ENCODE measurements at places on chromosomes 12 and 14.
A peak's percentile ranks its signal among the peaks of the same experiment; 100 is the strongest.

GRCh38 chr14:47660158-47660557, 15.2 kb downstream of the MDGA2 start:
- DNase-seq: no peak

- no peak for DNase-seq
These were observed 307.0 kb downstream of the PCNX1 start for GRCh38 chr14:71214241-71214640.

DNA sequence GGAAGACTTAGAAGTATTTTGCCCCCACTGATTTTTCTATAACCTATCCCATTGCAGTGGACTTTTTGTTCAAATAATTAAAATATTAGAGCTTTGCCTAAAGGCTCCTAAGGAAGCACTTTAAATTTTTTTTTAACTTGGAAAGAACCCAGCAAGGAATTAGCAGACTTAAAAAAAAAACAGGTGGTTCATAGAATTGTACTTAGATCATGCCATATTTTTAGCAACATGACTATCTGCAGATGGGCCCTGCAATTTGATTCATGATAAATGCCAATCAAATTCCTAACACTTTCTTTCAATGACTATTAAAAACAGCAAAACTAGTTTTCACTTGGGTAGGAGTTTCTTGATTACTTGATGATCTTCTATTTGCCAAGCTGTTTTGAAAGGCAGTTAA, 11.5 kb downstream of the ADAMTS20 start:
- no peak for DNase-seq

DNA sequence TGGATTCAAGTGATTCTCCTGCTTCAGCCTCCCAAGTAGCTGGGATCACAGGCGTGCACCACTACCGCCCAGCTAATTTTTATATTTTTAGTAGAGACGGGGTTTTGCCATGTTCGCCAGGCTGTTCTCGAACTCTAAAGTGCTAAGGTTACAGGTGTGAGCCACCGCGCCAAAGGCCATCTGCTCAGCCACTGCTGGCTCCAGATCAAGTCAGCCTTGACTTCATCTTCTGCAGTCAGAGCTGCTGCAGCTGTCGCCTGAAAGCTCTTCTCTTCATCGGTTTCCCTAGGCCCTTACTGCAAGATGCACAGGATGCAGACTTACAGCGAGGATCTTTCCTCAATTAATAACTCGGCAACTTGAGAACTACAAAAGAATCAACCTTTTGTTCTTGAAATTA, 66.8 kb downstream of the CLIP1 start:
- DNase-seq: no peak

GRCh38 chr14:93905623-93906022, 21.5 kb upstream of the FAM181A start:
- DNase-seq: no peak

DNA sequence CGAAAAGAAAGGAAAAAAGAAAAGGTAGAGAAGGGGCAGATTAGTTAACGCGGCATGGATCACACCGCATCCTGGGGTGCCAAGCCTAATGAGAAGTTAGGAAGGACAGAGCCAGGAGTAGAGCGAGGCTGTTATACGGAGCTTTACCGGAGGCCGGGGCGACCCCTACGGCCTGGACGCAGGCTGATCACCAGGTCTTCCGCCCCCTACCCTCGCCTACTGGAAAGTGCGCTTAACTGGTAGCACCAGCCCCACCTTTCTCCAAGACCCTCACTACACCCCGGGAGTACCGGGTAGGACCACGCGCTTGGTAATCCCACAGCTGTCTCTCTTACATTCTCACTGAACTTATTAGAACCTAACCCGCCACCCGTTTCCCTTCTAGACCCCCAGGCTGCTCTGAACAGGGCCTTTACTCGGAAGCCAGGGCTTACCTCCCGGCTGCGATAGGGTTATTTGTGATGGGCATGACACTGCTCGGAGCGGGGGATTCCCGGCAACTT, 33.8 kb downstream of the WBP11 start:
- no peak for DNase-seq

DNA sequence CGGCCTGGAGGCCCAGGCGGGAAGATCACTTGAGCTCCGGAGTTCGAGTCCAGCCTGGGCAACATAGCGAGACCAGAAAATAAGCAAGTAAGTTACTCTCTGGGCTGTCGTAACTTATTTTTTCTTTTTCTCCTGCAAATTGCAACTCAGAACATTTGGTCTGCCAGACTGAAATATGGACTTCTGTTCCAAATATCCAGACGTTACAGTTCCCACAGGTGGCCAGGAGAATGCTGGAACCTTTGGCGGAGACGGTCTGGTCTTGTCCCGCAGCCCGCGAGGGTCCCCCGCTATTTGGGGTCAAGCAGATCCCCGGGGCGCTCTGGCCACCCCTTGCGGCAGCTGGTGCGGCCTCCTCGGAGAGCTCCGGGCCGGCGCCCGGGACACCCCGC, 488 bp upstream of the PLEKHH1 start:
- DNase-seq: no peak

- DNase-seq: no peak
These were observed 4.8 kb upstream of the GLT8D2 start for GRCh38 chr12:104054681-104055346.

GRCh38 chr12:47577206-47577989, 128.4 kb downstream of the RPAP3 start:
- no peak for DNase-seq

DNA sequence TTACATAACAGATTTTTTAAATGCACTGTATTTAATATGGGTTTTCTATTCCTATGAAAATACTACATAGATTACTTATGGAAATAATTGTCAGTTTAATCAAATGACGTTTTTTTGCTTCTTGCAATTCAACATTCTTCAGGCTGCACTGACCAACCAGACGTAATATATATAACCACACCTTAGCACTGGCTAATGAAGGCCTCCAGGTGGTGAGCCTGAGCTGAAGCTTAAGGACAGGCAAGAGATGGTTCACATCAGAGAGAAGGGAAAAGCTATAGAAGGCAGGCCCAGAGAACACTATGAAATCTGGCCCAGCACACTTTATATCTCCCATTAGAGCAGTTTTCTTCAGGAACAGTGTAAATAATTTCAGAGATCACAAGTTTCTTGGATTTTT, 2.8 kb upstream of the MDGA2 start:
- DNase-seq: no peak

GRCh38 chr12:75714462-75715322, 203.3 kb upstream of the KRR1 start:
- no peak for DNase-seq

DNA sequence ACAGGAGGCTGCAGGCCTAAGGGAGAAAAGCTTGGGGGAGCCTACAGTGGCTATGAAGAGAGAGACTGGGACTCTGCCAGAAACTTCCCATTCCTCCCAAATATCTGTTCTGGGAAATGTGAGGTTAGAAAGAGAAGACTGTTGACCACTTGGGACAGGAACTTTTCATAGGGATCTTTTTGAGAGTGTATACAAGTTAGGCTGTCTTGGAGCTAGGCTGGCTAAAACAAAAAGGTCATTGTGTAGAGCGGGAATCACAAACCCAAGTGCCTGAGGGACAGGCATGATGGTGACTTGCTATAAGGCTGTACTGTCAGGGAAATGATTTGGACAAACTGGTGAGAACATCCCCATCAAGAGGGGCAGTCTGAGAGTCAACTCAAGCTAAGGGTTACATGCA, 175.1 kb downstream of the GRIP1 start:
- no peak for DNase-seq

DNA sequence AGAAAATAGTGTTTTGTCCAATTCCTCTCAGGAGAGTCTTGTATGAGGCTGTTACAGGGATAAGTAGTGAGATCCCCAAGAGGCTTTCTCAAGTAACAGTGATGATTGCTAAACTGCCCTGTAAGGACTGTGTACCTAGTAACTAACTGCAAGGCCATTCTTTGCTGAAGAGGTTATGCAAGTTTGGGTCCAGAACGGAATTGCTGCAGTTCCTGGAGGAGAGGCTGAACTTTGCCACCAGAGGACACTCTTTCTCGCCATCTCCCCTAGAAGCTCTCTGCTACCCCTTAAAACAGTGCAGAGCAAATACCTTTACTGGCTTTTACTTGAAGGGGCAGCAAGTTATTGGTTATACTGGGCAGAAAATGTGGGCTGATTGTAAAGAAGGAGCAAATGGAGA, 180.0 kb downstream of the RBM19 start:
- no peak for DNase-seq

GRCh38 chr12:65586796-65587195, 237.5 kb upstream of the HMGA2 start:
- DNase-seq: no peak

GRCh38 chr14:59422069-59422881, 42.9 kb downstream of the GPR135 start:
- no peak for DNase-seq

DNA sequence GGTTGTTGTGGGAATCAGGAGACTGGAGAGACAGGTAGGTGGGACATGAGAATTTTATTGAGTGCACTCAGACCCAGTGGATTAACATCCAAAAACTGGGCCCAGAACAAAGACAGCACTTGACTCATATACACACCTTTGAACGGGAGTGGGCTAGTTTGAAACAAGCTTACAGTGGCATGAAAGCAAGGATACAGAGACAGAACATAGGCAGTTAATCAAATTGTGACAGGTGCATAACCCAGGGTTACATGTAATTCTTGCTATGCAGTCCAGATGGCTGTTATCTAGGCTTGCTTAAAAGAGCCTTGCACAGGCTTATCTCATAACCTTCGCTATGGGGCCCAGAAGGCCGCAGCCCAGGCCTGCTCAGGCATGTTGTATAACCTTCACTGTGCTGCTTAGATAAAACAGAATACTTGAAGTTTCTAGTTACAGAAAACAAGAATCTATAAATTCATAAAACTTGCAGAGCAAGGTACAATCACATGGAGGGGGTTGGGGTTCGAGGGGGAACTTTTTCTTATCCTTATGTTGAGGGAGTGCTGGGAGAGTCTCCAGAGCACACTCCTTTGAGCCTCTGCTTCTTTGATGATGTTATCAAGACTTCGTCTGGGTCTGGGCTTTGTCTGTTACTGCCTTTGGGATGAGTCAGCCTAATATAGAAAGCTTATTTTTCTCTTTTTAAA, 81.7 kb downstream of the TNFAIP2 start:
- no peak for DNase-seq

DNA sequence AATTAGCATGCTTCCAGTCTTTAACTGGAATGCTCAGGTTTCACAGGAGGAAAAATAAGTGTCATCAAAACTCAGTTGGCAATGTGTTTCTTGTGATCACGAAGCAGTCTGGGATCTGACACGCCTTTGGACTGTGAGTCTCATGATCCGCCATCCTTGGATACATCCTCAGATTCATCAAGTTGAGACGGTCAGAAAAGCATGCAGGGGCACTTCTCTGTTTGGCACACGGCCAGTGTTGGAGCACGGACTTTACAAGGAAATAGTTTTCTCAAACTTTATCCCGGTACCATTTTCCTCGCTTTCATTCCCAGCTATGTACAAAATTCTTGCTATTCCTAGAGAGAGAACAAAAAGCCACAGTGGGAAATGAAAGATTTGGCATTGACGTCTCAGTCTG, 88.4 kb upstream of the PARP11 start:
- no peak for DNase-seq

DNA sequence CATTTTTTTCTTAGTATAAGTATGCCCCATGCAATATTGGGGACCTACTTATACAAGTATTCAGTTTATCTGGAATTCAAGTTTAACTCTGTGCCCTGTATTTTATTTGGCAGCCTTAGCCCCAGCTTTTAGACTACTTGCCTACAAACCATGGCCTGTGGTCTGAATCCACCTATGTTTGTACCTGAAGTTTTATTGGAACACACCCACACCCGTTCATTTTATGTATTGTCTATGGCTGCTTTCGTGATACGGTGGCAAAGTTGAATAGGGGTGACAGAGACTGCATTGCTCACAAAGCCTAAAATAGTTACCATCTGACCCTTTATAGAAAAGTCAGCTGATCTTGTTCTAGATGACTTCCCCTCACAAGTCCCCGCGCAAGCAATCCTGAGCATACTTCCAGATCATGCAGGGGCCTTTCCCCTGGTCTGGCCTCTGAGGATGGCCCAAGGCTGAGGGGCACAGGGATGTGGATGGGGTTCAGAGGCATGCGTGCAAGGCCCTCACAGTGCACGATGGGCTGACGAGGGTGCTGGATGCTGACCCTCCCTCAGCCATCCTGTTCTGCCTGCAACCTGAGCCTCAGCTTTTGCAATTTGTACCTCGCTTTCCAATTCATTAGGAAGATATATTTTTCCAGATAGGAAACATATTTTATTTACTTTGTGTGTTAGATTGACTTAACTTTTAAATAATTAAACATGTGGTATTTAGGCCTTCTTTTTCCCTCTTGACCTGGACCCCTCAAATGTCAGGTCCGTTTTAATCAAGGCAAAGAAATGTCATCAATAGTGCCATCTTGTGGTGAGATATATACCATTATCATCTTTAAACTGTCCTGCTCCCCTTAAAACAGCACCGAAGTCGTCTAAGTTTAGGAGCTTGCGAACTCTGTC, 527.3 kb upstream of the CCDC196 start:
- DNase-seq: no peak

GRCh38 chr12:15033641-15034040, 60.8 kb downstream of the PDE6H start:
- no peak for DNase-seq

GRCh38 chr12:44703182-44703910, 172.8 kb downstream of the NELL2 start:
- DNase-seq: no peak

DNA sequence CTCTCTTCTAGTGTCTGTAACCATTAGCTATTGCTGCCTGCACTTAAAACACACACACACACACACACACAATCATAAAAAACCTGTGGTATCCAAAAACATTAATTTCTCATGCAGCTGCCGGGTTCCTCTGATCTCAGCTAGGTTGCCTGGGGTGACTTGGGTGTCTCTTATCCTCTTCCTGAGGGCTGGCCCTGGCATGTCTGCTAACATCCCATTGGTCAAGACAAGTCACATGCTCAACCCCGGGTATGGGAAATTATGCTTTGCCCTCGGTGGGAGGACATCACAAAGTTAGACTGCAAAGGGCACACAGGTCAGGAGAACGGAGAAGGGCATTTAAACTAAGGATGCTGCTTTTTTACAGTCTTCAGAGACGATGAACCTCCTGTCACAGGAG, 55.7 kb downstream of the TRPV4 start:
- peak; percentile 31 for DNase-seq

GRCh38 chr12:40327535-40327934, 102.7 kb downstream of the LRRK2 start:
- no peak for DNase-seq

DNA sequence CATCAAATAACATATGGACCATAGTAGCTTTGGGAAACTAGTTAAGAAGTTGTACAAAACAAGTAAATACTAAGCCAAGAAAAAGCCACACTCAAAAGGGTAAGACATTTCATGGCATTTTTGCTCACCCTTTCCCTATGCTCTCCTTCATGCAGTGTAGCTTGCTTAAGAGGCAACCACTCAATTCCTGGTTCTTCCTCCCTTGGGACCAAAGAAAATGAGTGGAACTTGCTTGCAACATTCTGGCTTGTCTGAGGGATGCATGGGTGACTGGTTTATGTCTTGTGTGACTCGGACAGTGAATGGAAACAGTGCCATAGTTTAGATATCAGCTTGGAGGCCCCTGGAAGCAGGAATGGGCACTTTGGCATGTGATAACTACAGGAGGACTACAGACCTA, 252.0 kb upstream of the ARID2 start:
- DNase-seq: no peak

Data from activated CD4-positive, alpha-beta T cell treated with anti-CD3 and anti-CD28 coated beads, Interleukin-2, amount 50 U/mL, for 48 hours (primary cell).